Pulmonary artery endothelial cell (primary cell): ENCODE measurements at places on chromosomes 6 and 20.
A peak's percentile ranks its signal among the peaks of the same experiment; 100 is the strongest.

DNA sequence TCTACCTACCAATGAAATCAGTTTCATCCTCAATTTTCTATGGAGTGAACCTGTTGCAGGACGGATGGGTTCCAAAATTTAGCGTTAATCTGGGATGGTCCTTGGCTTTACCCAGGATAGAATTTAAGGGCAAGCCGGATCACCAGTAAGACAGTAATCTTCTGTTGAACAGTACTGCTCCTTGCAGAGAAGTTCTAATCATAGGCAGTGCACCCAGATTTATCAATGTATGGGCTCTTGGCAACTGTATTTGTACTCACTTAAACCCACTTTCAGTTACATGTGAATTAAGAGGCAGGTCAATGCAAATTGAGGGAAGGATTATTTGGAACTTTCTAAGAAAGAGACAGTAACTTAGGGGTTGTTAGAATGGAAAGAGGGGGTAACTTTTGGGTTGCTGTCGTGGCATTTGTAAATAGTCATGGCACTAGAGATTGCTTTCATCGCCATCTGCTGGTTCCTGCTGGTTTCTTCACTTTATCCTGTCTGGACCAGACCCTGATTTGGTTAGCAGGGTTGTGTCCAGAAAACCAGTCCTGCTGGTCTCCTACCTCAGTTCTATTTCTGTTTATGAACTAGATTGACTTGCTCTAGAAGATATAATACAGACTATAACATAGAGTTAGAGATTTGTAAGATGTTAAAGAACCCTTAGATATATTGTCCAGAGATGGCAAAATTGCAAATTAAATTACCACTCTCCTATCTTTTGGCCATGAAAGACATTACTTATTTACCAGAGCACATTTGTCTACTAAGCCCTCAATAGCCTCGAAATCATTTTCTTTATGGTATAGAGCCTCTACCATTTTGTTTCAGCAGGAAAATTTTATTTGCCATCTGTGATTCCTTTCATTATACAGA, 646.3 kb downstream of the UTRN start:
- no peak for DNase-seq

DNA sequence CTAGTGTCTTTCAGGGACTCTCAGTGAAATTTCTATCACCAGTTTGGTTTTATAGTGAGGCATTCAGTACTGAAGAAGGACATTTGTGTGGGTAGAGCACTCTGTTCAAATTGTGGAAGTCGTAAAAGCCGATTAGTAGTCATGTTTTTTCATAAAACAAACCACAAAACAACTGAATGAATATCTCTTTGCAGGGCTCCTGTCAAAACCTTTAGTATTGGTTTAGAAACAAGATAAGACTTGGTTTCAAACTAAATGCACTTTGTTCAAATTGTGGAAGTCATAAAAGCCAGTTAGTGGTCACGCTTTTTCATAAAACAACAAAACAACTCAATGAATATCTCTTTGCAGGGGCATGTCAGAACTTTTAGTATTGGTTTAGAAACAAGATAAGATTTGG, 23.8 kb downstream of the ADGRF4 start:
- no peak for DNase-seq

DNA sequence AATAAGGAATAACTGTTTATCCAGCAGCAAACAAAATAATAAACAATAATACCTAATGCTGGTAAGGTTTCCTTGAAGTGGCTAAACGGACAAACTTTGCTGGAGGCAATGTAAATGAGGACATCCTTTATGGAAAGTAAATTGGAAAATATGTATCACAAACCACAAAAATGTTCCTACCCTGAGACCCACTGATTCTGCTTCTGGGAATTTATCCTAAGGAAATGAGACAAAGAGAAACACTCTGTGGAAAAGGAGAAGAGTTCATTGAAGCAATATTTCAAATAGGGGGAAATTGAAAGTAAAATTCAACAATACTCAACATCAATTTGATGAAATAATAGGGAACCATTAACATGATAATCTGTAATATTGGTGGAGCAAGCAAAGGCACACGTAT, 37.9 kb downstream of the MAFB start:
- no peak for DNase-seq

DNA sequence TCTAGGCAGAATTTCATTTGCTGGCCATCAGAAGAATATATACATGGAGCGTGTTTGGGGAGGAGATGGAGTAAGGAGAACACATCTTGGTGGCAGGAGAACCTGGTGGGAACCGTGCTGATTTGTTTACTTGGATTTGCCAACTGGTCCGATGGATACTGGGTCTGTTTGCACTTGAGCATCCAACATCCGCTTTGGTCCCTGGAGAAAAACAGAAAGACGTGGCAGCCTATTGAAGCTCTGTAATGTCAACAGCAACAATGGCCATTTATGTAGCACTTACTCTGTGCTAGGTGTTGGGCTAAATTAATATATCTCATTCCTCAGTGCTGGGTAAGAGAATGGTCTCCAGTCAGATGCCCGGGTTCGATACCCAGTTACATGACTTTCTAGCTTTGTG, 125.6 kb downstream of the BCAS1 start:
- DNase-seq, result no peak

- DNase-seq, result no peak
Observed at GRCh38 chr6:33140556-33140955, 51.7 kb downstream of the COL11A2 start.

DNA sequence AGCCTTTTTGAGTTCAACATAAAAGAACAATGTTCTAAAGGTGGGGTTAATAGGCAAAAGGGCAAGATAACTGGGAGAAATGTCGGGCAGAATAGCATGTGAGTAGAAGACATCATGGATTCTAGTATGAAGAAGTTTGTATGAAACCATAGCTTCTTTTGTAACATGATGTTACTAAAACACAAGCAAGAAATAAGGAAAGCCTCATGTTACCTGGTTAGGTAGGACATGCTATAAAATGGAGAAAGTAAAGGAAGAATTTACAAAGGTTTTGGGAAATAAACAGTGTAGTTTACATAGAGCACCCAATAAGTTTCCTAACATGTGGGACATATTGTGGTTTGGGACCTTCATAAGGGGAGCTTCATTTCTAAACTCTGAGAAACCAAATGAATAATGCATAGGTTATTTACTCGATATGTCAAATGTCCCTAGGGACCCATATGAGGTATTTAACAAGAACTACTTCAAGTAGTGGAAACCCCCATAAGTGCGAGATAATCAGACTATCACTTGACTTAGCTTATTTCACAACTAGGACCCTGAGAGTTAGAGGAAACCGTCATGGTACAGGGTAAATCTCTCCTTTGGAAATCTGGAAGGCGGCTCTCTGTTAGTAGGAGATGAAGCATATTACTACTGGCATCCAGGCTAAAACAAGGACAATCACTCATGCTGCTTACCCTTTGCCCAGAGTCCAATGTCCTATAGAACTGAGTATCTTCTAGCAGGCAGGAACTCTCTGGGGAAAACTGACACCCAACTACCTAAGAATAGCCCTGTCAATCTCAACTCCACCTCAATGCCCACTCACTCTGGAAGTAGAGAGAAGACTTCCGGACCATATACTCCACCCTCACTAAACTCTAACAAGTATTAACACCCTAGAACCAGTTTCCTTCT, 57.5 kb downstream of the ILRUN start:
- DNase-seq, result no peak

DNA sequence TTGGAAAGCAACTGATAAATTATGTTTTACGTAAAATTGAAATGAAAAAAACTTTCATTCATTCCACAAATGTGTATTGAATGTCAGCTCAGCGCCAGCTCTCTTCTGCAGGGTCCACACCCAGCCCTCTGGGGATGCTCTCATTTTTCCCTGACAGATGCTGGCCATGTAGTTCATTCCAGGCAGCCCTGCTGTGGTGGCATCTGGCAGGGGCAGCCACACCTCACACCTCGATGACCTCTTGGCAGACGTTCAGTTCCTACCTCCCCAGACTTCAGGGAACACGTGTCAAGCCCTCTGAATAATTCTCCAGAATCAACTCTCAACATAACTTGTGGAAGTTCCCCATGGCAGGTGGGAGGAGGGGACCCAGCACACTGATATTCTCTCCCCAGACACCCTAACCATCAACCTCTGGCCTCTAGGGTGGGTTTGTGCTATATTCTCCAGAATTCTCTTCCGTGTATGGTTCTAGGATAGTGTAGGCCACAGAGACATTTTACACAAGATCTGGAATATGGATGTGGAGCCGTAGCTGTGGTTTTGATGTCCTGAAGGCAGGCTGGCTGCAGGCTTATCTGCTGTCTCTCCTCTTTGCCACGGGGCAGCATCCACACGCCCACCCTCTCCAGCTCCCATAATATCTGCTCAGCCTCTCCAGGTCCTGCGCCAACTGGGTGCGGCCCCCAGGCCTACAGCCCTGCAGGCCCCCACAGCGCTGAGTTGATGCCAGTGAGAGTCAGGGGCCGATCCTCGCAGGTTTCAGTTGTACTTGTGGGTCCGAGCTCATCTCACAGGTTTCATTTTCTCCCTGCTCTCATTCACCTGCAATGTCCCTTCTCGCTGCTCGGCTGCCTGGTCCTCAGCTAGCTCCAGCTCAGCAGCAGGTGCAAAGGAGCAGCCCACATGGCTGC, 175.8 kb upstream of the ARID1B start:
- DNase-seq, result no peak

GRCh38 chr6:111985202-111985731, 68.6 kb upstream of the CCN6 start:
- DNase-seq, result peak; percentile 52

- DNase-seq, result peak; percentile 88
Observed at GRCh38 chr20:38134427-38135270, 30.4 kb downstream of the TGM2 start.
